ENCODE measurements at places on chromosomes 6 and 20. TPM values are rescaled to one million over a fixed set of nuclear protein-coding genes. Genes with fewer than 3 reads are reported as not detected.

DNA sequence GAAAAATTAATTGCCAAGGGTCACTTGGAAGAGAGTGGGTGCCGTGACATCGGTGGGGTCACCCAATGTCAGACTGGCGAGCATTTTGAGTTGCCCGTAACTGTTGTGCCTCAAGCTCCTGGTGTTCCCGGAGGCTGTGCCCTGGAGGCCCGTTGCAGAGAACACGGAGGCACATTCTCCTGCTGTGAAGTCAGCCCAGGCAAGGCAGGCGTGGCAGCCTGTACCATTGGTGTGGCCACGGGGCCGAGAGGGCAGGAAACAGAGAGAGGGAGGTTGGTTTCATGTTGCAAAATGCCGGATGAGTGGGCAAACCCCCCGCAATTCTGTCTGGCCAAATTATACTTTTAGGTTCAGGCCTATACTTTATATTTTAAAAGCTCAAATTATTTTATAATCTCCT, 81.2 kb downstream of the THBS2 start:
- no peaks in the 10 kb centered on the region for H3K4me1 ChIP-seq
- no peak overlapping the region for H3K4me3 ChIP-seq
- no peaks in the 10 kb centered on the region for H3K27me3 ChIP-seq

DNA sequence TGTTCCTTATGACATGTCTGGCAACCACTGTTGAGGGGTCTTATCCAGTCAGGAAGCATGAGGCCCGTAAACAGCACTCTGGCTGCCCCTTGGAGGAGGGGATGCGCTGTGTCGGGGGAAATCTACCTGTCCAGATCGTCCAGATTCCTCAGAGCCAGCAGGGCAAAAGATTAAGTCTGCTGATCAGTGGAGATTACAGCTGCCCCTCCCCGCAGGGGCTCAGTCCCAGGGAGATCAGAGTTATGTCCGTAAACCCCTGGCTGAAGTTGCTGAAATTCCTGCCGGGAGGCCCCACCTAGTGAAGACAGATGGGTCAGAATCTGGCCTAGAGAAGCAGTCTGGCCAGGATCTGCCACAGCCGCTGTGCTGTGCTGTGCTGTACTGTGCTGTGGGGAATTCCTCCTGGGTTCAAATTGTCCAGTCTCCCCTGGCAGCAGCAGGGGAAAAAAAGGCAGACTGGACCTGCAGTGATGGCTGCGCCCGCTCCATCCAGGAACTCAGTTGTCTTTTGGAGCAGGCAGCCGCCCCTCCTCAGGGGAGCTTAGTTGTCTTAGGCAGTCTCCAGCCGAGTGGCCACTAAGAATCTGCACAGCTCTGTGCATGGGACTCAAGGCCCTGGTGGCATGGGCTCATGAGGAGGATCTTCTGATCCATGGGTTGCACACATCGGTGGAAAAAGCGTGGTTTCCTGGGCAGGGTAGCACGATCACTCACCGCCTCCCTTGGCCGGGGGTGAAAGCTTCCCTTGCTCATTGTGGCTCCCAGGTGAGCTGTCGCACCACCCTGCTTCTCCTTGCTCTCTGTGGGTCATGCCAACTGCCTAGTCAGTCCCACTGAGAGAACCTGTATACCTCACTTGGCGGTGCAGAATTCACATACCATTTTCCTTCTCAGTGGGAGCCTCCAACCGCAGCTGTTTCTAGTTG, 1368.8 kb upstream of the ADGRB3 start:
- H3K27me3 ChIP-seq = no peaks in the 10 kb centered on the region
- H3K4me3 ChIP-seq = no peak overlapping the region
- no peaks in the 10 kb centered on the region for H3K4me1 ChIP-seq

DNA sequence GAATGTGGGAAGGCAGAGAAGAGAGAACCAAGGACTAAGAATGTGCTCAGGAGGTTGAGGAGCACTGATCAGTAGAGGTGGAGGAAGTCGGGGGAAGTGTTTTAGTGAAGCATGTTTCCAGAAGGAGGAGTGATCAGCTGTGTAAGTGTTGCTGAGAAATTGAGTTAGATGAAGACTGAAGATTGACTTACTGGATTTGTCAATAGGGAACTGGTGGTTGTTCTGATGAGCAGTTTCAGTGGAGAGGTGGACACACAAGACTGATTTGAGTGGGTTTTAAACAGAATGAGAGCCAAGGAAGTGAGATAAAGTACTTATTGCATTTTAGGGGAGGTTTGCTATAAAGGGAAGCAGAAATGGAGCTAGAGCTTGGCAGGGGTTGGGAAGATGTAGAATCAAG, 182.6 kb downstream of the CDKAL1 start:
- H3K4me1 ChIP-seq = no peaks in the 10 kb centered on the region
- no peak overlapping the region for H3K27ac ChIP-seq
- no peak for DNase-seq
- no peaks in the 10 kb centered on the region for H3K36me3 ChIP-seq

DNA sequence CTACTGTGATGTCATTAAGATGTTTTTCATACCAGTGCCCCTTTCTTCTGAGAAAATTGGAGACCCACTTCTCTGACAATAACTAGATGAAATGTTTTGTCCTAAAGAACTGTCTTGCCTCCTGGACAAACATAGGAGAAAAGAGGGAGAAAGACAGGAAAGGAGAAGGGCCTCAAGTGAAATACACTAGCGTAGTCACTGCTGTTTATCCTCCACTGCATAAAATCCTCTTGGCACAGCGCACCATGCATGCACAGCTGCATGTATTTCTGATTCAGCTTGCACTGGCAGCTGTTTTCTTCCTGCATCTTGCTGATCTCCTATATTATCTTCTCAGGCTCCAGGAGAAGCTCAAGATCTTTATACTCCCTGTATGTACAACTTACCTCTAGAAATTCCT, 158.0 kb upstream of the BMP5 start:
- no peaks in the 10 kb centered on the region for H3K36me3 ChIP-seq
- no peak for DNase-seq
- no peaks in the 10 kb centered on the region for H3K4me1 ChIP-seq
- no peak overlapping the region for H3K4me3 ChIP-seq
- no peak overlapping the region for H3K27ac ChIP-seq

GRCh38 chr6:34045771-34046170, 100.1 kb downstream of the GRM4 start:
- no peaks in the 10 kb centered on the region for H3K36me3 ChIP-seq
- no peaks in the 10 kb centered on the region for H3K27me3 ChIP-seq
- no peak for DNase-seq
- no peak overlapping the region for H3K27ac ChIP-seq
- no peak overlapping the region for H3K4me3 ChIP-seq

DNA sequence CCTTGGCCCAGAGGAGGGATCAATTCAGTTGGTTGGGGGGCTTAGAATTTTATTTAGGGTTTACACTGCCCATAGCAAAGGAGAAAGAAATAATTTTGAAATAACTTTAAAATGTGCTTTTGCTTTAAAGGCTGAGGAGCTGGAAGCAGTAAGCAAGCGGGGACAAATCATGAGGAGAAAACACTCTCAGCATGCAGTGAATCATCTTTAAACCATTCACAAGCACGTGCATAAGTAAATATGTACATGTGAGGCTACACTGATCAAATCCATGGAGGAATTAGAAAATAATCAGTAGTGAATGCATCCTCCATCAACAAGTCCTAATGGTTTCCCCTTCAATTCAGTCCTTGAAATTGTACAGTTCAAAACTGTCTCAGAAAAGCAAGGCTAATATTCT, 181.0 kb downstream of the MTFR2 start:
- no peak overlapping the region for H3K4me3 ChIP-seq
- H3K27ac ChIP-seq = no peak overlapping the region
- H3K27me3 ChIP-seq = no peaks in the 10 kb centered on the region
- no peak for DNase-seq

DNA sequence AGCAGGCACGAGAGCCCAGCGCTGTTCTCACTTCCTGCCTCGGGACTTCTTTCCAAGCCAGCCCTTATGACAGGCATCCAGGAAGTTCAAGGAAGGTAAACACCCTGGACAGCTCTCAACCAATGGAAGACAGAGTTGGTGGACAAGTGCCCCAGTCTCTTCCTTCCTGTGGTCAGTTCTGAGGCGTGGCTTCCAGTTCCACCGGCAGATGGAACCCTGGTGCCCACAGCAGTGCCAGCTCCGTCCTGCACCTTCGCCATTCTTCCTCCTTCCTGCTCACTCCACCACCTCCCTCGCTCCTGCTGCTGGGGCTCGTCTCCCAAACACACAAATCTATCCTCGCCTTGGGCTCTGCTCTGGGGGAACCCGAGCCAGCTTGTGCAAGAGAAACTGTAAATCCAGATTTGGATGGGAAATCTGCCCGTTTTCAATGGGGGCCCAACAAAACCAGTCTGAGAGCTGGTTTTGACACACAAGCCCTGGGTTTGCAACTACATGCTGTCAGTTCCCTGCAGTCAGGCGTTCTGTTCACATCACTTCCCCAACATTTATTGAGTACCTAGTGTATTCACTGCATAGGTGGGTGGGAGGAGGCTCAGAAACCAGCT, 162.7 kb downstream of the GRM4 start:
- DNase-seq = no peak
- no peaks in the 10 kb centered on the region for H3K4me1 ChIP-seq
- no peaks in the 10 kb centered on the region for H3K27me3 ChIP-seq
- no peaks in the 10 kb centered on the region for H3K36me3 ChIP-seq
- H3K4me3 ChIP-seq = no peak overlapping the region

DNA sequence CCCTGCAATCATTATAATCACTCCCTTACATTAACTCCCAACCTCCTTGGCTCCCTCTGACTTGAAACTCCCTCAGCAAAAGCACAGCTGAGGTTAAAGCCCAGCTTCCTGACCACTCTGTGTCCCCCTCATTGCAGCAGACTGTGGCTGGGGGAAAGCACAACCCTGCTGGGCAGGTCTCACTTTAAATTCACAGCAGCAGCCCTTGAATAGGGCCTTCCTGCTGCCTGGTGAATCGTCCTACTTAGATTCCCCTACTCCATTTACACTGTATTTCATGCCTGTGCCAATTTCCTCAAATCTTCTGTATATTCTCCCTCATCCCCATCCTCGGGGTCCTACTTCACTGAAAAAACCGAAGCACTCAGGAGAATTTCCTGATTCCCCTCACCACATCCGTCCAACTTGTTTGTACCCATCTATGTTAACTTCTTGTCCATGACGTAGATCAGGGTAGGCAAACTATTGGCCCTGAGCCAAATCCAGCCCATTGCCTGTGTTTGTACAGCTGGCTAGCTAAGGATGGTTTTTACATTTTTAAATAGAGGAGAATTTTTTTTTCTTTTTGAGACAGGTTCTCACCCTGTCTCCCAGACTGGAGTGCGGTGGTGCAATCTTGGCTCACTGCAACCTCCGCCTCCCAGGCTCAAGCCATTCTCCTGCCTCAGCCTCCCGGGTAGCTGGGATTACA, 31.5 kb upstream of the GCM1 start:
- no peaks in the 10 kb centered on the region for H3K4me1 ChIP-seq
- no peak overlapping the region for H3K27ac ChIP-seq
- no peak overlapping the region for H3K4me3 ChIP-seq
- no peak for DNase-seq
- H3K36me3 ChIP-seq = no peaks in the 10 kb centered on the region
- no peaks in the 10 kb centered on the region for H3K27me3 ChIP-seq

DNA sequence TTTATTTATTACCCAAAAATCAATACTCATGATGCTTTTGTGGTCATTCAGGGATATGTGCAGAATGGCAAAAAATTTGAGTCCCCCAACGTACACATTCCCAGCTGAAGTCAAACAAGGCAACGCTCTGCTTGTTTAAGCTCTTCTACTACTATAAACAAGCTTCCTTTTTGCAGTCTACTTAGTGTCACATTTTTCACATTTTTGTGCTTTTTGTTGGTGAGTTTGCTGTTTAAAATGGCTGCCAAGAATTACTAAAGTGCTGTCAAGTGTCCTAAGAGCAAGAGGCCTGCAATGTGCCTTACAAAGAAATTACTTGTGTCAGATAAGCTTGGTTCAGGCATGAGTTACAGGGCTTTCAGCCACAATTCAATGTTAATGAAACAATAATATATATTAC, 2.1 kb downstream of the WFDC8 start:
- no peak overlapping the region for H3K4me3 ChIP-seq
- peaks cover 6% of the 10 kb centered on the region for H3K27me3 ChIP-seq
- H3K27ac ChIP-seq = no peak overlapping the region
- no peaks in the 10 kb centered on the region for H3K4me1 ChIP-seq

GRCh38 chr20:49631856-49632418, 64.0 kb upstream of the PTGIS start:
- no peak overlapping the region for H3K27ac ChIP-seq
- peaks cover 22% of the 10 kb centered on the region for H3K36me3 ChIP-seq
- DNase-seq = no peak
- H3K4me3 ChIP-seq = no peak overlapping the region

GRCh38 chr20:20489054-20489453, 121.2 kb downstream of the INSM1 start:
- DNase-seq = no peak
- no peaks in the 10 kb centered on the region for H3K4me1 ChIP-seq
- no peak overlapping the region for H3K27ac ChIP-seq
- peaks cover 2% of the 10 kb centered on the region for H3K36me3 ChIP-seq
- no peak overlapping the region for H3K4me3 ChIP-seq

FAM184A gene
- 7.7 TPM for total RNA-seq

COX4I2 gene
- total RNA-seq = not detected

TREML2 gene
- 1.7 TPM for total RNA-seq

C20orf204 gene
- total RNA-seq = 6.0 TPM

AKIRIN2 gene
- total RNA-seq = 119 TPM

FERMT1 gene
- total RNA-seq = not detected

Measured in CD4-positive, CD25-positive, alpha-beta regulatory T cell (primary cell).